ENCODE measurements at places on chromosomes 4 and X.

- no peak for DNase-seq
Observed at GRCh38 chr4:153159728-153160221, 44.5 kb upstream of the TRIM2 start.

DNA sequence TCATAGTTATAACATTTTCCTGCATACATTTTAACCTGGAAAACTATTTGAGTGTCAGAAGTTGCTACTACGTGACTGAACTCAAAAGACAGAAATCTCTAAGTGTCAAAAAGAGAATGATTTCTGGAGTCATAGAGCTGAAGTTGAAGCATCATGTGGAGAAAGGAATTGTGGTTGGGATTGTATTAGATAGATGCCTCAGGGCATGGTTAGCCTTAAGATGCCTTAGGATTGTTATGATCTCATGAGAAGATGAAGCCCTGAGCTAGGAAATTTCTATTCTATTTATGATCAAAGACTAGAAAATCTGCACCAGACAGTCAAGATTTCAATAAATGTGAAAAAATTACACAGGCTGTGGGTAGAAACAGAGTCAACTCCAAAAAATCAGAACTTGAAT, 20.2 kb downstream of the EPGN start:
- DNase-seq = no peak

GRCh38 chr4:10140866-10141759, 24.5 kb upstream of the WDR1 start:
- no peak for DNase-seq

GRCh38 chr4:108355186-108355901, 186.6 kb upstream of the LEF1 start:
- no peak for DNase-seq

GRCh38 chr4:7827566-7827965, 112.1 kb downstream of the AFAP1 start:
- no peak for DNase-seq

DNA sequence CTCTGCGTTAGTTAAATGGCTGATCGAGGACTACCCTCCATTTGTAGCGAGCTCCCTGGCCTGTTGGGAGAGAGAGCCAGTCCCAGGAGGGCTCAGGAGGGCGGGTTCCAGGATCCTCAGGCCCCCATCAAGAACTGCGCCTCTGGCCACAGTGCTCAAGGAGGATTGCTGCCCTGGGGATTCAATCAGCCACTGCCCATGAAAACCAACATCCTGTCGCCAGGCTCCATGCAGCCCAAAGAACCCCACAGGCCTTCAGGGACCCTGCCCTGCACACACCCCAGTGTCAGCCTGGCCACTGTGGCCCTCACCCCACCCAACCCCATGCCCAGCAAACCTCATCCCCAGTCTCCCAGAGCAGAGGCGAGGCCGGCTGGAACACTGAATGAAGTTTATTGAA, 4.3 kb downstream of the PNMA6F start:
- no peak for DNase-seq

GRCh38 chrX:10979956-10980355, 131.2 kb upstream of the HCCS start:
- DNase-seq = no peak

DNA sequence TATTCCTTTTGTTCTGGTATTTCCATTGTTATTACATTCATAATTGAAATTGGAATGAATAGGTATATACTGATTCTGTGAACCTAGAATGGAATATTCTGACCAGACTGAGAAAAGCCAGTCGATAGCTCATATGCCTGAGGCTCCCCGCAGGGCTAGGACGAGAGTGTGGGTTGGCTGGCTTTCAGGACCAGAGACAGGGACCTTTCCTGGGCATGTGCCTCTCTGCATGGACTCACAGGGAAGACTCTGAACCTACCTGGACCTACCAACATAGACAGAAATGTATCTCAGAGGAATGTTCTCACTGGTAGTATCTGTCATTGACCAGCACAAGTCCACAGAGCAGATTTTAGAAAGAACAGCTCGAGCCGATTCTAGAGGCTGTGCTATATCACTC, 214.6 kb downstream of the FRMPD4 start:
- DNase-seq = no peak

GRCh38 chr4:144313370-144313769, 172.9 kb upstream of the GYPA start:
- no peak for DNase-seq

GRCh38 chr4:8274066-8274652, 4.6 kb downstream of the HTRA3 start:
- DNase-seq = no peak

- DNase-seq = no peak
Observed at GRCh38 chr4:17376205-17376604, 135.7 kb downstream of the QDPR start.

DNA sequence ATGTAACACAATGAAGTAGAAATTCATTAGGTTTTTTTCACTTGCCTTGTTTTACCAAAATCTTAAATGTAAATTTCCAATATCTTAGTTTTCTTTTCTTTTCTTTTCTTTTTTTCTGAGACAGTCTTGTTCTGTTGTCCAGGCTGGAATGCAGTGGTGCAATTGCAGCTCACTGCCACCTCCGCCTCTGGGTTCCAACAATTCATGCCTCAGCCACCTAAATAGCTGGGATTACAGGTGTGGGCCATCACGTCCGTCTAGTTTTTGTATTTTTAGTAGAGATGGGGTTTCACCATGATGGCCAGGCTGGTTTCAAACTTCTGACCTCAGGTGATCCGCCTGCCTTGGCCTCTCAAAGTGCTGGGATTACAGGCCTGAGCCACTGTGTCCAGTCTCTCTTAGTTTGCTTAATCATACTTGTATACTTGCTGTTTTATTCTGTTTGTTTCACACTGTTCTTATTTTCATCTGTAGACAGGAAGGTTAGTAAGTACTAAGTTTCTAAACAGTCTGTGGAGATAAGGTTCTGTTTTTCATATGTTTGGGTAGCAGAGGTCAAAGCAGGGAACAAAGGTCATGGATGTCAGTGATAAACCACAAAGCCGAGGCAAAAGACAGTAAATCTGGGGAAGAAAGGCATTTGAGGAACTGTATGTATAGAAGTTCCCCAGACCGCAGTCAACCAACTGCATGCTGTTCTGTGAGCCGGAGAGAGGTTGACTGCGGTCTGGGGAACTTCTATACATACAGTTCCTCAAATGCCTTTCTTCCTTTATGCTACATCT, 129.1 kb downstream of the CBR4 start:
- DNase-seq = no peak

DNA sequence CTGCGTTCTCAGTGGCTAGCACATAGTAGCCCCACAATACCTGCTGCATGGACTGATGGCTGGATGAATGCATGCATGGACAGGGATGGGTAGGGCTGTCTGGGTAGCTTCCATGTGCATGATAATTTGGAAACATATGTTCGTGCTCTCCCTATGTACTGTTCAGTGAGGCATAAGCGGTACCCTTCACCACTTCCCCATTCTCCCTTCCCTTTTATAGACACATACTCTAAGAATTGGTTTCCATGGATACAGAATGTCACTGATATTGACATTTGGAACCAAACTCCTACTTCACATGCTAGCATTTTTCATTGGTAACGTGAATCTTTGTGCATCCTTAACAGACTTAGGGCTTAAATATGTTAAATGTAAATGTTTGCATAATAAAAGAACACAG, 20.4 kb downstream of the USP46 start:
- DNase-seq = no peak
